ENCODE measurements at places on chromosomes 7 and 10.

DNA sequence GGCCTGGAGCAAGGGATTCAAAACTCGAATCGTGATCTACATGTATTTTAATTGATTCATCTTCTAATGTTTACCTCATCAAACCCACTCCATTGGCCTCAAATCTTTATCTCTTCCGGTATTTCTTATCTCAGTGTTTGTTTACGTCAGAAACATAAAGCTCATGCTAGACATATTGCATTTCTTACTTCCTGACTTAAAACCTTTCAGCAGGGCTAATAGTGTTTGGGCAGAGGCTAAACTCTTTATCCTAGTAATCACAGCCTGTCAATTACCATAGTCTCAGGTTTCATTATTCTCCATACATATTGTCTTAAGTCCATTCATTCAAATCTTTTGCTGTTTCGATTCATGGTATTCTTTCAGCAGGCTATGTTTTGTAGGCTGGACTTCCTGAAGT lies 81.3 kb upstream of the AGR3 start:
- no peak for DNase-seq

DNA sequence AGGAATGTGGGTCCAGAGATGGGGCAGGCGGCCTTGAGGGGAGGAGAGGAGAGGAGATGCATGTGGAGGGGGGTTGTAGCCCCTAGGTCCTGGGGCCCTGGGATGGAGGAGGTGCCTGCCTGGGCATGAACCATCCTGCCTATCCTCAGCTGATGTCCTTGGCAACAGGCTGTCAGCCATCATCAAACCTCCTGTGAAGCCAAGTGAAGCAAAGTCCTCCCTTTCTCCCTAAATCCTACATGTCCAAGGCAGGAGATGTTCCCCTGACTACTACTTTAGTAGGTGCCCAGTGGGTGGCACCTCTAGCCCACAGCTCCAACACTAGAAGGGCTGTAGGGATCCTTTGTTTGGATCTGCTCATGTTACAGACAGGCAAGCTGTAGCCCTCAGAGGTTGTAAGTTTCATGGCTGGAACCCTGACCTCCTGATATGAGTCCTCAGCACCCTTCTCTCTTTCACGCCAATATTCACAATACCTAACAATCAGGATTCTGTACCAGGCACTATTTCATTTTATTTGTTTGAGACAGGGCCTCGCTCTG lies 66.6 kb upstream of the SYPL1 start:
- DNase-seq: no peak

GRCh38 chr10:113423981-113424721 lies 128.7 kb upstream of the HABP2 start:
- no peak for DNase-seq

DNA sequence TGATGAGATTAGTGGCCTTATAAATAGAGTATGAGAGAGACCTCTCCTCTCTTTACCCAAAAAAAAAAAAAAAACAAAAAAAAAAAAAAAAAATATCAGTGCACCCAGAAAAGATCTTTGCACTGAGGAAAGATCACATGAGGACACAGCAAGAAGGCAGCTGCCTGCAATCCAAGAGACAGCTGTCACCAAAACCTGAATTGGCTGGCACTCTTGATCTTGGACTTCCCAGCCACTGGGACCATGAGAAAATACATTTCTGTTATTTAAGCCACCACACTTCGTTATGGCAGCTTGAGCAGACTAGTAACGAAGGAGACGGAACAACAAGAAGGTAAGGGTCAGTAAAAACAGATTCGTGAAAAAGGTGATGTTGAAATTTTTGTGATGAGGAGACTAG lies 47.0 kb downstream of the TMEM106B start:
- DNase-seq: no peak

GRCh38 chr7:110646804-110647203 lies 444.1 kb upstream of the LRRN3 start:
- no peak for DNase-seq

DNA sequence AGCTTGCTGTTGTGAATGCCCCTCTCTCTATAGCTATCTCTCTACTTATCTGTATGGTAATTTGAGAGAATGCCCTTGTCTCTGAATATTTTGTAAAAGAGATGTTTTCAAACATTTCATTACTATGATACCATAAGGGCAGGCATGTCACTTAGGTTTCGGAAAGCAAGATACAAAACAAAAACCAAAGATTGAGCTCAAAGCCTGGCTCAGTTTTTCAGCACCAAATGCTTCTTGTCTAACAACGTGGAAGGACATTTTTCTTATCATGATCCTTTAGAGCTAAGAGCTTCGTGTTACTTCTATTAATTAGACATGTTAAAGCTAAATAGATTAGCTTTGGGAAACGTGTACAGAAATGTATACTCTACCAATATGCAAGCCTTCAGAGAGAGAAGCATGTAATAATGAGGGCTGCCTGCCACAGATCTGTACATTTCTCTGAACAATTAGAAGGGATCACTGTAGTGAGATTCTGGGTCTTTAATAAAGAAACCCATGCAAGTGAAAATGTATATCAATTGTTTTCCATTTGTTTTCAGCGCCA lies 148.9 kb downstream of the ARID5B start:
- peak; percentile 41 for DNase-seq

DNA sequence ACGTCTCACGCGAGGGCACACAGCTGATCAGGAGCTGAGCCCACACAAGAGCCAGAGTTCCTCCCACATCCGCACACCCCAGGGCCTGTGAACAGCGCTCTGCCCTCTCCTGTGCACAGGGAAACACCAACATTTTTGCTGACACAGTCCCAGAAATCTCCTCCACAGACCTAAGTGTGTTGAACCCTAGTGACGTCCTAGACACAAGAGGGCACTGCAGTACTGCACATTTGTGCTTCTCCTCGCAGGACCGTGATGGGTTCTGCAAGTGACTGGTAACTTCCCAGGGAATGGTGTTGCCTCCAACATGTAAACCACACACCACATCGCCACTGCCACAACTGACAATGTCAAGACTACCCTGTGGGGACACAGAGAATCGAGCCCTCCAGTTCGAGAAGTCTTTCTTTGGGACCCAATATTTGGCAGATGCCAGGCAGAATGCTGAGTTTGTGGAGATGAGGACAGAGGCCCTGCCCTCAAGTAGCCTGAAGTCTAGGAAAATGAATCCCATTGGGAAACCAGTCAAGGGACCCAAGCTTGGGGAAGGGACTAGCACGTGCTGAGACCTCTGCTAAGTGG lies 170.3 kb downstream of the PAXIP1 start:
- no peak for DNase-seq
